ENCODE measurements at places on chromosomes 12 and 14.

DNA sequence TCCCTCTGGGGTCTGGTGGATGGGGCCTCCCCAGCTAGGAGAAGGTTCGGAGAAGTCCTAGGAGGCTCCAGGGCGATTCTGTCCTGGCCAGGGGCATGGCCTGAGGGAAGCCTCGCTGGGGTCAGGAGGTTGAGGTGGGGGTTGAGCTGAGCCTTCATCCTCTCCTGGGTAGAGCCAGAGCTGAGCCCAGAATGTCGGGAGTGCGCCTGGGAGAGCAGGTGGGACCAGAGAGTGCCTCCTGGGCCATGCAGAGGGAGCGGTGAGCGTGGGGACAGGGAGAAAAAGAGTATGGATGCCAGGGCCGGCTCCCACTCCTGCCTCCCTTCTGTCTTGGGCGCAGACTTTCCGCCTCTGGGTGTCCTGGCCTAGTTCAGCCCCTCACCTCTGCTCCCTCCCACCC lies 13.1 kb downstream of the RPS6KL1 start:
- no peak for DNase-seq

- peak; percentile 76 for DNase-seq
These were observed 84.1 kb upstream of the RESF1 start for GRCh38 chr12:31874961-31875608.

DNA sequence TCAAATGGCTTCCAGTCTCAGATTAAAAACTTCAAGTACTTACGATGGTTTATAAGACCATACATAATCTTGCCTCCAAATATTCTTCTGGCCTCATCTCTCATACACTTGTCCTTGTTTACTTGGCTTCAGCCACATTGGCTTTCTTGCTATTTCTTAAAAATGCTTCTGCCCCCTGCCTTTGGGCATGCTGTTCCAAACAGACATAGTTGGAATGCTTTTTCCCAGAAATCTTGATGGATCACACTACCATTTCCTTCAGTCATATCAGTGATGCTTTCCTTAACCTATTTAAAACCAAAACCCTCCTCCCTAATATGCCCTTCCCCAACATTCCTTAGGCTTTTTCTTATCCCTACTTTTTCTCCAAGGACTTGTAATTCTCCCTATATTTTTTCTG lies 74.4 kb upstream of the PAWR start:
- DNase-seq, result no peak

DNA sequence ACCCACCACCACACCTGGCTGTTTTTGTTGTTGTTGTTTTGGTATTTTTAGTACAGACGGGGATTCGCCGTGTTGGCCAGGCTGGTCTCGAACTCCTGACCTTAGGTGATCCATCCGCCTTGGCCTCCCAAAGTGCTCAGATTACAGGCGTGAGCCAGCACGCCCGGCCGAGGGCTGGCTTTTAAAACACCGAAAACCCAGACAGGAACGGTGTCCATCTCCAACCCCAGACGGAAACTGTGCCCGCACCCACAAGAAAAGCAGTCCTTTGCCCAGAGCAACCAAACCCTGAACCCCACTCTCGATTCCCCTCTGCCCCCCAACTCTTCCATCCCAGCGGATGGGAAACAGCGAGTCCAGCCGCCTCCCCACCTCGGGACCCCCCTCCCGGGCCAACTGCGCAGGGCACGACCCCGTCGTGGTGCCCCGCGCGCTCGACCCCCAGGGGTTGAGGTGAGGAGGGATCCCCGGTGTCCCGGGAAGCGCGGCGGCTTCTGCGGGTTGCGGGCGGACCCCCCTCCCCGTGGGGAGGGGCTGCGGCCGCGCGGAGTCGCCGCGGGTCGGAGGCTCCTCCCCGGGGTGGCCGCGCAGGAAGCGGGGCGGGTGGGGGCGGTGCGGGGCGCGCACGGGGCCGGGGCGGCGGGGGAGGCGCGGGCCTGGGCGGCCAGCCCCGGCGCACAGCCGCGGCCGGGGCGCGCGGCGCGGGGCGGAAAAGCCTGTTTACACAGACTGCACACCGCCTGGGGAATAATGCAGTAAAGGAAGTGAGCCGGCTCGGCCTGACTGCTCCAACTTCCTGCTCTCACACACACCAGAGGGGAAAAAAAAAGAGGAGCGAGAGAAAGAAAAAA lies at the start of gene ELK3:
TSS of gene ELK3 (plus strand) at position 651 of the 851 bp plus-strand sequence.
- DNase-seq, result peak; percentile 85

DNA sequence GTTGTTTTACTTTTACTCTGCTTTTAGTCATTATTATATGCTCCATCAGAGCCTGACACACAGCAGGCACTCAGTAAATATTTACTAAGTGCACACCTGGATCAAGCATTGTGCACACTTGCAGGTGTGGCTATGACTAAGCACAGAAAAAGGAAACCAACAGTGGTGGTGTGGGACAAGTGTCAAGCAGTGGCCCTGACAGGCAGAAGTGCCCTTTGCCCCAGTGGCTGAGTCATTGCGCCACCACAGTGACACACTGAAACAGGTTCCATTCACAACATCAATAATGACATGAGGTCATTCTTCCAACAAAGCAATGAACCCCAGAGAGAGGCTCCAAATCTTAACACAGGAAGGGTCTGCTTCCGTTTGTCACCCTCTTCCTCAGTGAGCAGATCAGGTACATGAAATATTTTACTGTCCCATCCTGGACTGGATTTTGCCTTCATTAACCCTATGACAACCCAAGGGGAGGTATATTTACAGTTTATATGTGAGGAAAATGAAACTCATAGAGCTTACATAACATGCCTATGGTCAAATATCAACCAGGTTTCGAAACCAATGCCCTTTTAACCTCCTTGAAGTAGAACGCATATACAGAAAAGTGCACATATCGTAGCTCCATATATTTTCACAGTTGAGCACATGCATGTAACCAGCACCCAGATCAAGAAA lies 82.6 kb upstream of the GTF2A1 start:
- peak; percentile 74 for DNase-seq

DNA sequence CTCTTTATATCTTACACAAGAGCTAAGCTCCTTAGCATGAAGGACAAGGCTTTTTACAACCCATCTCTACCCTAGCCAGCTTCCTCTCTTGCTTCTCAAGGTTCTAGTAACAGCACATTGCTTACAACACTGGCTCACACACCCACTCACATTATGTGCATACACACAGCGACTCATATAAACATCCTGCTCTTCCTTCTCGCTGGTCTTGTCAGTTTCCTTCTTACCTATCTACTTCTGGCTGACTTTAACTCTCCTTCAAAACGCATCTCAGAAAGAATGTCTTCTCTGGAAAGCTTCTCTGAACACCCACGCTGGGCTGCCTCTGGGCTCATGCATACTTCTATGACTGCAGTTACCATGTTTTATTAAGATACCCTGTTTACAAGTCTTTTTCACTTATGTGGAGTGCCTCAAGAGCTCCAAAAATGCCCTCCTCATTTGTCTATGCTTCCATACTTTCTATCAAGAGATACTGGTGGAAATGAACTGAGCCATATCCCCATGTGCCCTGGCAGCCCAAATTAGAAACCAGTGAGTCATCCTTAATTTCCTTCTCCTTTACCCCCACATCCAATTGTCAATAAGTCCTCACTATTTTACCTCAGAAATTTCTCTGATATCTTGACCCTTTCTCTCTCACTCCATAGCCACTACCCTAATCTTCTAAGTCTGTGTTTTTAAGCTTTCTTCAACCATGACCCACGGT lies 126.9 kb upstream of the KRAS start:
- DNase-seq, result no peak

DNA sequence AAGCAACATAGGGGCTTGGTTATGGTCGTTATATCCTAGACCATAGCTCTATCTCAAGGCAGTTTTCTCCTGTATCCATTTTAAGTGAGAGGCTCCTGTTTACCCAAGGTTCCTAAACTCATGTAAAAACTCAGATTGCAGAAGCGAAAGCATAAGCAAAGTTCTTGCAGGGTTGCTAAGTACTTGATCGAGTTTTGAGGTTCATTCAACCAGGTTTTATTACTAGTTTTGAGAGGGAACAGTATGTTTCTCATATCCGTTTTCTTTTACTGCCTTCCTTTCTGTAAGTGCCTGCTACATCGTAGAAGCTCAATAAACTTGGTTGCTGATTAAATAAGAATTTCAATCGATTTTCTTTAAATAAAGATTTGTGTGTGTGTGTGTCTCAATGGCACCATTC lies 5.1 kb downstream of the AKAP3 start:
- no peak for DNase-seq

DNA sequence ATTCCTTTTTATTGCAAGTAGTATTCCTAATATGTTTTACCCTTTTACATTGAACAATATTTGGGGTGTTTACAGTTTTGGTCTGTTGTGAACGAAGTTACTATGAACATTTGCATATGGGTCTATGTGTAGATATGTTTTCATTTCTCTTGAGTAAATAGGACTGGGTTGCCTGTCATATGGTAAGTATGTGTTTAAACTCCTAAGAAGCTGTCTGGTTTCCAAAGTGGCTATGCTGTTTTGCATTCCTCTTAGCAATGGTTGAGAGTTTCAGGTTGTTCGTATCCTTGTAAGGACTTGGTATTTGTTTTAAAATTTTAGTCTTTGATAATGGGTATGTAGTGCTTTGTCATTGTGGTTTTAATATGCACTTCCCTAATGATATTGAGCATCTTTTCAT lies 6.3 kb downstream of the METAP2 start:
- no peak for DNase-seq

- DNase-seq, result no peak
These were observed 6.6 kb upstream of the PPM1A start for GRCh38 chr14:60242429-60242828.

DNA sequence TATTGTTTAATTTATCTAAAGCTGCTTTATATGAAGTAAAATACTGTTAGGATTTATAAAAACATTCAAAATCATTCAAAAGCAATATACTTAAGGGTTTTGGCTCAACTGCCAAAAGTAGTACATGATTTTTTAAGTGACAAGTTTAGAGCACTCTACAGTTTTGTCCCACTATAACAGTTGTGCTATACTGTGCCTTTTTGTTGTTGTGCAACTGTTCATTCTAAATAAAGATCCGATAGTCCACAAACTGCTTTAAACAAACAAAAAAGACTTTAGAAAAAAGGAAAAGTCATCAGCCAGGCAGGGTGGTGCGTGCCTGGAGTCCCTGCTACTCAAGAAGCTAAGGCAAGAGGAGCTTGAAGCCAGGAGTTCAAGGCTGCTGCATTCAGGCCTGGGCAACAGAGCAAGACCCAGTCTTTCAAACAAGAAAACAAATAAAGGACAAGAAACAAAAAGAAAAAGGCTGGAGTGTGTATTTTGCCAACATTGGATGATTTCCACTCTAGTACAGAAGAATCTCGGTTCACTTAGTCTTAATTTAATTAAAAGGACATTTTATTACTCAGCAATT lies 7.3 kb downstream of the C2CD5 start:
- no peak for DNase-seq

DNA sequence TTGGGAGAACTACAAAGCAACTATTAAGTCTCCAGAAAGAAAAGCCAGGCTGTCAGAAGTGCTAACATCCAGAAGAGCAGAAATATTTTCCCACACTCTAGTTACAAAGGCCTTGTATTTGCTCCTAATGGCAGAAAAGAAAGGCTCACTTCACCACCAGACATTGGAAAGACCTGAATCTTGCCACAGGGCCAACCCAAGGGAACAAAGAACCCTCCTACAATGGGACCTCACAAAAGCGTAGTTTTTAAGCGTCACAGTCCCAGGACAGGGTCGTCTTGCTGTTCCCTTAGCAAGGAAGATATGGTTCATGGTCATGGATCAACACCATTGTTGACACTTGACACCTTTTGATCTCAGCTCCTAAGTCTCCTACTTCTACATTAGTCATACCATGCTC lies 119.1 kb downstream of the RPS29 start:
- no peak for DNase-seq

- no peak for DNase-seq
These were observed 18.6 kb upstream of the CHST11 start for GRCh38 chr12:104438134-104438533.

GRCh38 chr12:96766232-96766631 lies 140.8 kb upstream of the NEDD1 start:
- DNase-seq, result no peak

GRCh38 chr14:50333014-50333509 lies 20.9 kb downstream of the DMAC2L start:
- no peak for DNase-seq

DNA sequence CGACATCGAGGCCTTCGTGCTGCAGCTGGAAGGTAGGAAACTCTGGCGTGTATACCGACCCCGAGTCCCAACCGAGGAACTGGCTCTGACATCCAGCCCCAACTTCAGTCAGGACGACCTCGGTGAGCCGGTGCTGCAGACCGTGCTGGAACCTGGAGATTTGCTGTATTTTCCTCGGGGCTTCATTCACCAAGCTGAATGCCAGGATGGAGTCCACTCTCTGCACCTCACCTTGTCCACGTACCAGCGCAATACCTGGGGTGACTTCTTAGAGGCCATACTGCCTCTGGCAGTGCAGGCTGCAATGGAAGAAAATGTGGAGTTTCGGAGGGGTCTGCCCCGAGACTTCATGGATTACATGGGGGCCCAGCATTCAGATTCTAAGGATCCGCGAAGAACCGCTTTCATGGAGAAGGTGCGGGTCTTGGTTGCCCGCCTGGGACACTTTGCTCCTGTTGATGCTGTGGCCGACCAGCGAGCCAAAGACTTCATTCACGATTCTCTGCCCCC lies 1.4 kb downstream of the RIOX1 start:
- DNase-seq, result no peak

- DNase-seq, result no peak
These were observed 639.9 kb downstream of the DIO2 start for GRCh38 chr14:79571366-79571765.

DNA sequence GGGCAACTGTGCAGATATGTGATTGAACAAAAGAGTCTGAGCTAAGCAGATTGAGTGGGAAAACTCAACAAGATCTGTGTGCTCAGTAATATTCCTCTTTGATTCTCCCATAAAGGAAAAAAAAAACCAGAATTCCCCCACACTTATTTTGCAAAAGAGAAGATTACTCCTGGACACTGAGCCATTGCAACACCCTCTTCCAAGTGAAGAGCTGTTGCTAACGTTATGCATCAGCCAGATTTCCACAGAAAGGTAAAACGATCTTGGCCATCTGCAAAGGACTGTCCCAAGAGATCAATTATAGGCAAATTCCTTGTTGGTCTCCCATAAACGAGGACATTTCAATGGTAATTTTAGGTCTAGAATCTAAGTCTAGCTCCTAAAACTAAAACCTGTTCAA lies 587.7 kb downstream of the C12orf50 start:
- no peak for DNase-seq

DNA sequence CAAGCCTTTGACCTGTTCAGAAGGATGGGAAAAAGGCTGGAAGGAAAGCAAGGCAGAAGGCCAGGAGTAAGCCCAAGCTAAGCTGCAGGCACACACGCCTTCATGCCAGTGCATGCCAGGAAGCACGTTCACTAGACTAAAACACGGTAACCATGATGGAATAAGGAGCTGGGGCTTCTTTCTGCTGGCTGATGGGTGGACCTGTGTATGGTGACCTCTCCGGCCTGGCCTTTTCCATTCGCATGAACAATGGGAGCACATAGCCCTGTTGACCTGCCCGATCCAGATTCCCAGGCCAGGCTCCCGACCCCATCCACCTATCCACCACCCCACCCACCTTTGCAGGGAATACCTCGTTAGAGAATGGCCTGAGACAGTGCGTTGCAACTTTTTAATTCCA lies 22.8 kb downstream of the VSX2 start:
- DNase-seq, result no peak
